ENCODE measurements at places on chromosomes 6 and 20.

DNA sequence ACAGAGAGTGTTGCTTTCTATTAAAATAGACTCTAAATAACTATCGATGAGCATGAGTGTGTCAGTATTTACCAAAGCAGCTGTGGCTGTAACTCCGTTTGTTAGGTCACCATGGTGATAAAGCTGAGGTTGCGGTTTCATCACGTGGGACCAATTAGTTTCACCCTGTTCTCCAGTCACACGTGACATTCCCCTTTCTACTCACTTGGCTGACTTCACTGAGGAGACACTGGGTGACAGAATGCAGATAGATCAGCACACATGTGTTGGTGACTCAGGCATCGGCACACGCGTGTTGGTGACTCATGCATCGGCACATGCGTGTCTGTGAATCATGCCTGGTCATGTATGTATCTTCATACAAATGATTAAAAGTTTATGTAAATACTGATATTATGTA is 285.4 kb downstream of the THBS2 start:
- DNase-seq: no peak

DNA sequence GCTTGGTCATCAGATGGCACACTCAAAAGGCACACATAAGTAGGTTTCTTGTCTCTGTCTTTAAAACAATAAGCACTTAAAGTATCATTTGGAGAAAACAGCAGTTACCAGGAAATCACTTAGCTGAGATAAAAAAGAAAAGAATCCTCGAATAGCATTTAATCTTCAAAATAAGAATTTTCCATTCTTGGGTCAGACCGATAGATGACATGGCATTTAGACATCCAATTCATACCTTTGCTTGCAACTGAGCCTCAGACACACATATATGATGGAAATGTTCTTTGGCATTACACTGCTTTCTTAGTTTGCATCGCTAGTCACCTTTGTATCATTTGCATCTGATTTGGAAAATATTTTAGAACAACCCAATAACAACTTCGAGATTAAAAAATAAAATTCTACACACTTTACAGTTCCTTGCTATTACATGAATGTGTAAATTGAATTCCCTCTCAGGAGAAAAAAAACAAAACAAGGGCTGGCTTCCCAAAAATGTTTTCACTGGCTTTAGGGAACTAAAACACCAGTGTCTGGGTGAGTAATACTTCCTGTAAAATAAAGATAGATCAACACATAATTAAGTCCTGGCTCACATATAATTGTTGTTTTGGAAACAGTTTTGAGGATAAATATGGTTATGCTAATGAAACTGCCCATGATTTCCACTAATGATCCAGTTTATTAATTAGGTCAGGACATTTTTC is 1.3 kb upstream of the RNF217 start:
- DNase-seq: no peak

GRCh38 chr20:24465730-24466129 is 3.7 kb upstream of the SYNDIG1 start:
- DNase-seq: no peak

DNA sequence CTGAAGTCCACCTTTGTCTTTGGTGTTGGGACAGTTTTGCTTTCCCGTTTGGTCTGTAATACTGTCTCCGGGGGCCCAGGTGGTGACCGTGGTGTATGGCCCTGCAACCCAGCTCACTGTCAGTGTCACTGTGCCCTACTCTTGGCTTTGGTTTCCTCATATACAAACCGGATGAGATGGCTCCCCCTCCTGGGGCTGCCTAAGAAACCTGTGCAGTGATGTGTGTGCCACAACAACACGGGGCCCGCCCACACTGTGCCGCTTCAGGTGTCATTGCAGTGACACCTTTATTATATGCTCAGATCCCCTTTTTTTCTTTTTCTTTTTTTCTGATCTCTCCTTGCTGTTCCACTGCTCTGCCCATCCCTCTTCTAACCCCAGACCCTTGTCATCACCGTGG is 73.9 kb downstream of the RAMACL start:
- DNase-seq: no peak

- DNase-seq: no peak
Observed at GRCh38 chr6:73983367-73983766, 287.4 kb downstream of the CD109 start.

GRCh38 chr6:14903176-14904038 is 342.5 kb upstream of the JARID2 start:
- no peak for DNase-seq

GRCh38 chr6:161954699-161955276 is 680.9 kb upstream of the AGPAT4 start:
- DNase-seq: no peak

GRCh38 chr6:166267526-166267925 is 40.7 kb downstream of the PRR18 start:
- DNase-seq: no peak

- DNase-seq: no peak
Observed at GRCh38 chr6:161439093-161439492, 165.2 kb upstream of the AGPAT4 start.

DNA sequence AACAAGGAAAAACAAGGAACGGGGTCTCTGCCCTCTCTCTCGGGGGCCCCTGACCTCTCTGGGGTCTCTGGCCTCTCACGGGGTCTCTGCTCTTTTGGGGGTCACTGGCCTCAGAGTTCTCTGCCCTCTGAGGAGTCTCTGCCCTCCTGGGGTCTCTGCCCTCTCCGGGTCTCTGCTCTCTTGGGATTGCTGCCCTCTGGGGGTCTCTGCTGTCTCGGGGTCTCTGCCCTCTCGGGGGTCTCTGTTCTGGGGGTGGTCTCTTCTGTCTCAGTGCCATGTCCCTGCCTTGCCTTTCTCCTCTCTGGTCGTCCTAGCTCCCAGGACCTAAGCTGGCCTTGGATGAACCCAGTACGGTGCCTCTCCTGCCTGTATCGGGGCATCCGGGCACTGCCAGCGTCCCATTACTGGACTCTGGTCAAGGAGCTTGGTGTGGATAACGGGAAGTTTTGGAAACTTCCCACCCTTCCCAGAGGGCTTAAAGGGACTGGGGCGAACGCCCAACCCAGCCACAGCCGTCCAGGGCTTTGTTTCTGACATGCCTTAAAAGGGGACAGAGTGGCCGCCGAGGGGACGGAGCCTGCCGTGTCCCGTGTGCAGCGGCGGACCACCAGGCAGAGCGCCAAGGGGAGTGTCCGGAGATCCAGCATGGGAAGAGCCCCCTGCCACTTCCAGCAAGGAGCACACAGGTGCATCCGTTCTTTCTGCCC is 24.7 kb upstream of the MRGBP start:
- DNase-seq: no peak

- DNase-seq: no peak
Observed at GRCh38 chr6:24513602-24514001, 18.8 kb downstream of the ALDH5A1 start.

- DNase-seq: no peak
Observed at GRCh38 chr6:119938752-119939151, 589.2 kb upstream of the MAN1A1 start.

DNA sequence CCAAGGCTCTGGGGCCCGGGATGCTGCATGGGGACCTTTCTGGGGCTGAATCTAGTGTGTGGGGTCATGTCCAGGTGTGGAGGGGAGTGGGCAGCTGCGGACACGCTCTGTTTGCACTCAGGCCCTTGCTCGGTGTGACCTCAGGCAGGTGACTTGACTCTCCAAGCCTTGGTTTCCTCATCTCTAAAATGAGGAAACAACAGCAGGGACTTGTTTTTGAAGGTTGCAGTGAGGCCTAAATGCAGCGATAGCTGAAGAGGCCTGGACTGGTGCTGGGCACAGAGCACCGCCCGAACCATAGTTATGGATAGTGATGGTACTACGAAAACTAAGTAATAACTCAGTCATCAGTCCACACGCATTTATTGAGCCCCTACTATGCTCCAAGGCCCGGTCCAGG is 91.8 kb downstream of the NOL4L start:
- no peak for DNase-seq

GRCh38 chr6:82766476-82766875 is 299.2 kb downstream of the UBE3D start:
- no peak for DNase-seq

DNA sequence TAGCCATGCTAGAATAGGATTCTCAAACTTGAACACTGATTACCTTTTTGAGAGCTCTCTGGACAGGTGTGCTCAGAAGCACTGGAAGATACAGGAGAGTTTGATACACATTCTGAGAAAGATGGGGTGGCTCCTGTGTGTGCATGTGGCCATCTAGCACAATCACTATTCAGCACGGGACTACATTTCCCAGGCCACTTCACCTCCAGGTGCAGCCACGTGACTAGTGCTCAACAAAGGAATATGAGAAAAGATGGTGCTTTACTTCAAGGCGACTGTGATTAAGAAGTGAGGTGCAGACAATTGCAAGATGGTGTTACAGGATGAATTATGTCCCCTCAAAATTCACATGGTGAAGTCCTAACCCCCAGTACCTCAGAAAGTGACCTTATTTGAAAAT is 103.8 kb downstream of the BACH2 start:
- DNase-seq: no peak

DNA sequence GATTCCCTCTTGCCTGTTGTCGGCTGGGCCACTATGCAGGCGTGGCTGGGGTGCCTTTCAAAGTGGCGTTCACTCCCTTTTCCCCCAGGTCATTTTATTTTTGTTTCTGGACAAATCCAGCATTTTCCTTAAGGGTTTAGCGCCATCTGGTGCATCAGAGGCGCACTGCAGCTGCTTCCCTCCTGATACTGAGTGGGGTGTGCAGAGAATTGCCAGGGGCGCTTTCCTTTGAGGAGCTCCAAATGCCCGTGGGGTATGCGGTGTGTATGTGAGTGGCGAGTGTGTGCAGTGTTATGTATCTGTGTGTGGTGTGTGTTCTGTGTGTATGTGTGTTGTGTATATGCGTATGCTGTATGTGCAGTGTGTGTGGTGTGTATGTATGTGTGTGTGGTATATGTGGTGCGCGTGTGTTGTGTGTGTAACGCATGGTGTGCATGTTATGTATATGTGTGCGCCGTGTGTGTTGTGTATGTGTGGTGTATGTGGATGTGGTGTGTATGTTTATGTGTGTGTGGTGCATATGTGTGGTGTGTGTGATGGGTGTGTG is 100.1 kb upstream of the AGPAT4 start:
- DNase-seq: peak; percentile 41

DNA sequence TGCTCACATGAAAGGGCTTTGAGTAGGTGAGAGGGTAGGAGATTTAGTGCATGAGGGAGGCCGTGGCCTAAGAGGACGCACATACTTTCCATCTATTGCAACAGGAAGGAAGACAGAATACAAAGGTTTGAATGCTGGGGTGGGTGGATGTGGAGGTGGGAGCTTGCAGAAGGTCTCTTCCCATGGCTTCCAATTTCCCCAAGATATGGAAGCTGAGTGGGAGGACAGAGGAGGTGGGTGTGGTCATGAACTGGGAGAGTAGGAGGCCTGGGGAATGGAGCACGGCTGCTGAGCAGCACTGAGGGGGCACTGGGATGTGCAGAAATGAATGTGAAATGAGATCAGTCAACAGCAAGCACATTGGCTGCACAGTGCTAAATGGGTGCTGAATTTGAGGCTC is 70.3 kb downstream of the SCML4 start:
- no peak for DNase-seq

GRCh38 chr20:43836790-43837189 is 77.9 kb upstream of the TOX2 start:
- no peak for DNase-seq

DNA sequence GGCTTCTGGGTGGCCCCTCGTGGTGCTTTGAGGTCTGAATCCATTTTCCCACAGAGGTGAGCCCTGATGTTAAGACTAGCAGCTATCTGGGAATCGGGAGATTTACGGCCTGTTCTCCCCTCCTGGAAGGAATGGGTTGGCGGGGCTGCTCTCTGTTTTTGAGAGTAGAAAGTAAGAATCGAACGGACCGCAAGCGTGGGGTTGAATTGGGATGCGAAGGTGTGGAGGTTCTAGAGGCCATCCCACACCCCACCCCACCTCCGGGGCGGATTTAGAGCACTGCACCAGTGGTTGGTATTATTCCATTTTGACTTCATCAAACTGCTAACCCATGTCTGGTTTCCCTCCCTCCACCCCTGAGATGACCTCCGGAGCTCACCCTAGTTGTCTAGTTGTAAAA is 11.5 kb downstream of the PYGB start:
- DNase-seq: no peak

Data from stimulated activated CD4-positive, alpha-beta T cell treated with anti-CD3 and anti-CD28 coated beads, Interleukin-15, amount 100 ng/mL, for 48 hours (primary cell).